ENCODE measurements at places on chromosomes 11 and 22.

DNA sequence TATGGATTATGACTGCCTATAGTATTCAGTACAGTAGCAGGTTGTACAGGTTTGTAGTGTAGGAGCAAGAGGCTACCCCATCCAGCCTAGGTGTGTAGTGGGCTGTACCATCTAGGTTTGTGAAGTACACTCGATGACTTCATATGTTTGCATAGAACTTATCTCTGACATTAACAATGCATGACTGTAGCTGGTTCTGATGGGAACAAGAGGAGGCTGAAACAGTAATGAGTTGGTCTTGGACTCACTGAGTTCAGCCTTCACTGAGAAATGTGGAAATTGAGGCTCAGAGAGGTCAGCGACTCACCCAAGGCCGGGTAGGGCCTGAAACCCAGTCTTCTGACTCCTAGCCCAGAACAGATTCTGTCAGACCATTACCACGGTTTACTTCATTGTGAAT is 13.0 kb downstream of the MYO7A start:
- no peak for DNase-seq

- no peak for DNase-seq
Observed at GRCh38 chr11:113840932-113841664, 34.3 kb downstream of the USP28 start.

DNA sequence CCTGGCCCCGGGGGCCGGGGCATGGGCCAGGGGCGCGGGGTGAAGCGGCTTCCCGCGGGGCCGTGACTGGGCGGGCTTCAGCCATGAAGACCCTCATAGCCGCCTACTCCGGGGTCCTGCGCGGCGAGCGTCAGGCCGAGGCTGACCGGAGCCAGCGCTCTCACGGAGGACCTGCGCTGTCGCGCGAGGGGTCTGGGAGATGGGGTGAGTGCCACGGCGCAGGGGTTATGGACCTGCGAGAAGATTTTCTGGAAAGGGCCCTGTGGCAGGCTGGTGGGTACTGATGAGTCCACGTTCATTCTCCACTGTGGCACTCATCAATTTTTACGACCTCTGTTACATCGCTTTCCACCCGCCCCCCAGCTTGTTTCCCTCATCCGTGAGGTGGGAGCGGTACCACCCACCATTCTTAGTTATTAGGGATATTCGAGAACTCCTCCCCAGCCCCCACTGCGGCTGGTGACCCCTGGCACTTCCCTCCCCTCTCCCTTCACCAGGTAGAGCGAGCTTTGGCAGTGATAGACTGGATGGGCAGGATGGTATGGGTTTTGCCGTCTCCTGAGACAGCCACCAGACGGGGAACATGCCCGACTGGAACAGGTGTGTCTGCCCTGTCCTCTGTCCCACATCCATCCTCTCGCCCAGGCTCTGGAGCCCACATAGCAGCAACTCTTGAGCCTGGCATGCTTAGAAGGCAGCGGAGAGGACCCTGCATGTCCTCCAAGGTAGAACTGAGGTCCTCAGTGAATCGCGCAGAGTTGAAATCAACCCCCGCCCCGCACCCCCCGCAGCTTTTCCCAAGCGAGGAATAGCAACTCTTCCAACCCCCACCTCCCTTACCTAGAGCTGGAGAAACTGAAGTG is 562 bp downstream of the DGAT2 start:
- peak; percentile 3 for DNase-seq

- no peak for DNase-seq
Observed at GRCh38 chr11:15687342-15687741, 572.6 kb downstream of the INSC start.

DNA sequence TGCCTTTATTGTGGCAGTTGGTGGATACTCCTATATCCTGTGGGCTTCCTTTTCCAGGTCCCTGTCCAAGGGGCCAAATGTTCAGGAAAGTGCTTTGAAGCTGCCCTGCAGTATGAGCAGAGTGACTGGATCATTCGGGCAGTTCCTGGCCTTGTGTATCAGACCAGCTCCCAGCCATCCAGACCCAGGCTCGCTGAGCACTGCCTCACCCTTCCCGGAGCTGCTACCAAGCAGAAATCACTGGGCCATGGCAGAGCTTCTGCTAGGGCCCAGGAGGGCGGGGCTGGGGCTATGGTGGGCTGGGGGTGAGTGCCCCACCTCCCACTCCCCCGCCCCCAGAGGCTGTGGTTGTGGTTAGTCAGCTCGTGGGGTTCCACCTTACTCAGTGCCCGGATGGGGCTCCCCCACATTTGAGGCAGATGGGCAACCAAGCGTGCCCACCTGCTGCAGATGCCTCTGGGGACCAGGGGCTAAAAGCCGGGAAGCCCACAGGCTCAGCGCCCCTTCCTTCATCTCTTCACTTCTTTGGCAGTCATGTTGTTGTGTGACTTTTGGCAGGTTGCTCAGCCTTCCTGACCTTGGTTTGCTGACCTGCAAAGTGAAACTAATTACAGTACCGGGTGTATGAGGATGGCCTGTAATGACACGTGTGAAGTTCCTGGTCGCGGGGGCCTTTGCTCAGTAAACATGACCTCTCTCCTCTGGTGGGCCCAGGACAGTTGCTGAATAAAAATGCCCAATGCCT is 2.1 kb upstream of the LRRC32 start:
- DNase-seq = no peak

DNA sequence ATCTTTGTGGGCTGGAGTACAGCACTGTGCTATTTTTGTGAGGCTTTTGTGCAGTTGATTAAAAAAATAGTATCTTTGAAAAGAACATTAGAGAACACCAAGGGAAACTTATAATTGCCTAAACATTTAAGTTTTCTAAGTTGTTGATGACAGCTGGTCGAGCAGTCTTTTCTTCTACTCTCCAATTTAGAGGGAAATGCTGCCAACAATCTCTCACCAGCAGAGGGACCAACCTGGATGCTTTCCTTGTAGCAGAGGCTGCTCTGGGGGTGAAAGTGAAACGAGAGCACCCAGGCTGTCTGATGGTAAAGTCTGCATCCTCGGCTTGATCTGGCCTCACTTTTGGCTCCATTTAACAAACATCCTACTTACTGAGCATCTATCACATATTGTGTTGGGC is 1286.5 kb upstream of the TENM4 start:
- no peak for DNase-seq

Data from stimulated activated CD8-positive, alpha-beta memory T cell treated with anti-CD3 and anti-CD28 coated beads, Interleukin-15, amount 100 ng/mL, for 24 hours (primary cell).